Mesothelial cell of epicardium (in vitro differentiated cells): ENCODE measurements at places on chromosomes 11 and 22.

GRCh38 chr11:19617696-19618523 is 94.7 kb upstream of the NAV2 start:
- no peak for DNase-seq

GRCh38 chr11:2420502-2421225 is 20.1 kb downstream of the TSSC4 start:
- peak; percentile 83 for DNase-seq

DNA sequence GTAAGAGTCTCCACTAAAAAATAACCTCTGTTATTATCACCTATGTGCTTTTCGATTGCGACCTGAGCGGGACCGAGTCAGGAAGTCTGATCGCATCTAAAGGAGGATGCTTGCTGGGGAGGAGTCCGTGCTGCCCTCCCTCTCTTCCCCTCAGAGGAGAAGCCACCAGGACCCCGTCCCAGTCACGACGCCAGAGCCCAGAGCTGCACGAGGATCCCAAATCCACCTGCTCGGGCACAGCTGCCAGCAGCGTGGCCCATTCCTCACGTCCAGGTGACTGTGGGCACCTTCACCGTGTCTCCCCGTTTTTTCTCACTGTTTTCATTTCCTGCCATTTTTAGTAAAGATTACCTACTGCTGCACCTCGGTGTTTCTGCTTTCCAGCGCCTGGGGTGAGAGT is 390.3 kb downstream of the BRD1 start:
- DNase-seq, result no peak

DNA sequence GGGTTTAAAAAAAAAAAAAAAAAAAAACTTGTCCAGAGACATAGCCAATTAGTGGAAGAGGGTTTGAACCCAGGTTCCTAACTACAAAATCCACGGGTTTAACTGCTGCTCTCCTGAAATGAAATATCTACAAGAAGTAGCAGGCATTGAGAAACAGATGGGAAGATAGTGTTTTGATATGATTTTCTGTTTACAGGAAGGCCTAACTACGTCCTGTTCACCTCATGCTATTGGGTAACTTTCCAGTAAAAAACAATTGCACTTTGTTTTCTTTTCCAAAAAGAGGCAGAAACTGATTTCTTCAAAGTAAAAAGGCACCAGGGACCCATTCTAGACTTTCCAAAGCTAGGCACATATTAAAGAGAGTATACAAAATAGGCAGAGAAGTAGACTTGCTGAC is 5.9 kb upstream of the C11orf91 start:
- no peak for DNase-seq

DNA sequence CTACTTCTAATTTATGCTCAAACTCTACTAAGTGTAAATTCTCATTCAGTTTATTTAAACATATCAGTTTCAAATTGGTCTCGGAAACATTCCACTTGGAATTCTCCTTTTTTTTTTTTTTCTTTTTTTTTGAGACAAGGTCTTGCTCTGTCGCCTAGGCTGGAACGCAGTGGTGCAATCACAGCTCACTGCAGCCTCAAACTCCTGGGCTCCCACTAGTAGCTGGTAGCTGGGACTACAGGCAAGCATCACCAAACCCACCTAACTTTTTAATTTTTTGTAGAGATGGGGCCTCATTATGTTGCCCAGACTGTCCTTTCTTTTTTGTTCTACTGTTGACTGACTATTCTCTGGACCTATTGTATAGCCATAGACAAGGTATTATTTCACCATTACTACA is 33.3 kb upstream of the CCDC81 start:
- DNase-seq, result no peak

- no peak for DNase-seq
Measured at GRCh38 chr11:86910592-86910991, 44.6 kb downstream of the FZD4 start.

- DNase-seq, result no peak
Measured at GRCh38 chr11:58796333-58796732, 48.2 kb downstream of the GLYATL2 start.

DNA sequence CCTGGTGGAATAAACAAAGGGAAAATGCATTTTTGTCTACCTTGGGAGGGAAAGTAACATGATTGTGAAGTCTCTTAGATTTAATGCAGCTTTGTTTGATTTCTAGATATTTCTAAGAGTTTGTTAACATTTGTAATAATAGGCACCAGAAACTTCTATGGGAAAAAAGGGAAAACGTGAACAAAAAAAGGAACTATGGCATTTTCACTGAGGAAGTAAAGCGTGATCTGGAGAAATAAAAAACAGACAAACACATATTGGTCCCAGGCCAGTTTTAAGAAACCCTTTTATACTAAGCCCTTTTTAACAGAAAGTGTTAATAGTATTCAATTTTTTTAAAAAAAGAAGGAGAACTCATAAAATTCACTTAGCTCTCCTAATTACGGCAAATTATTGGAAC is 6.9 kb upstream of the MS4A7 start:
- no peak for DNase-seq

- DNase-seq, result no peak
Measured at GRCh38 chr22:32475468-32476010, 928 bp downstream of the FBXO7 start.

DNA sequence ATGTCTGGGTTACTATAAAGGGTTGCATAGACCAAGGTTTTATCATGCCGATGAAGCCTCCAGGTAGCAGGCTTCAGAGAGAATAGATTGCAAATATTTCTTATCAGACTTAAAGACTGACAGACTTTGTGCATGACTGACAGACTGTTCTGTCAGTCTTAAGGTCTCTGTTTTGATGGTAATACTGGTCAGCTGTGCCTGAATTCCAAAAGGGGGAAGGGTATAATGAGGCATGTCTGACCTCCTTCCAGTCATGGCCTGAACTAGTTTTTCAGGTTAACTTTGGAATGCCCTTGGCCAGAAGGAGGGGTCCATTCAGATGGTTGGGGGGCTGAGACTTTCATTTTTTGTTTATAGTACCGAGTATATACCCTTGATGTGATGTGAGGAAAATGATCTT is 4.7 kb upstream of the KCTD14 start:
- DNase-seq, result no peak

DNA sequence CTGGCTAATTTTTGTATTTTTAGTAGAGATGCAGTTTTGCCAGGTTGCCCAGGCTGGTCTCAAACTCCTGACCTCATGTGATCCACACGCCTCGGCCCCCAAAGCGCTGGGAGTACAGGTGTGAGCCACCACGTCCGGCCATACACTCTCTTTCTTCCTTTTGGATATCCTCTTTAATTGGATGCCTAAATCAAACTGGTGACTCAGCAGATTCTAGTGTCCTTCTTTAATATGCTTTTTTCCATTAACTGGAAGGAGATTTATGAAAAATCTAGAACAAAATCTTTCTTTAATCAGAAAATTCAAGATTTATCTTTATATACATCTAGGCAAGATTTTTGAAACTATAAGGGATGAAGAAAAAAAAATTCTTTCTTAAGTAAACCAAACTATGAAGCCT is 969.3 kb upstream of the CCDC90B start:
- DNase-seq, result no peak

DNA sequence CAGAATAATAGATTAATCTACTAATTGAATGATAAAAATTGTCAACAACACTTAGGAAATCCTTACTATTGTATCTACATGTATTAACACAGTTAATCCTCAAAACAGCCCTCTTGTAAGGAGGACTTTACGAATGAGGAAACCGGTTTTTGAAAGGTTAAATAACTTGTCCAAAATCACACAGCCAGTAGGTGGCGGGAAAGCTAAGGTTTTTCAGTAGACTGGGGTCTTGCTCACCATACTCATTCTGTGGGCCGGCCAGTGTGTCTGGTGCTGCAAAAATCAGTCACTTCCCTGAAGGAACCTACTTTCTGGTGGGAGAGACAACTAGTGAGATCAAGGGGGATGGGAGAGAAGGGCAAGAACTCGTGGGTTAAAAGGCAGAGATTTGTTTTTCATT is 3.8 kb downstream of the DCPS start:
- no peak for DNase-seq

DNA sequence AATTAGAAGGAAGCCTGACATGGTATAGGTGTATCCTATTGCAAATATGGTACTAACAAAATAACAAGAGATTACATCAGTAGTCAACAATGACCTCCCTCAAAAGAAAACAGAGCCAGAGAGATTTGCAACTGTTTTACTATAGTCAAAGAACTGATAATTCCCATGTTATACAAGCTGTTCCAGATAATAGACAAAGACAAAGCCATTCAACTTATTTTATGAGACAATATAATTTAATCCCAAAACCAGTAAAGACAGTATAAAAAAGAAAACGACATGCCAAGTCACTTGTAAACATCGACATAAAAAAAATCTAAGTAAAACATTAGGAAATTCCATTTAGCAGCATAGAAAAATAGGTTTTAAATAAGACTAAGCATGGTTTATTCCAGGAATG is 65.2 kb downstream of the PIWIL4 start:
- DNase-seq, result no peak

DNA sequence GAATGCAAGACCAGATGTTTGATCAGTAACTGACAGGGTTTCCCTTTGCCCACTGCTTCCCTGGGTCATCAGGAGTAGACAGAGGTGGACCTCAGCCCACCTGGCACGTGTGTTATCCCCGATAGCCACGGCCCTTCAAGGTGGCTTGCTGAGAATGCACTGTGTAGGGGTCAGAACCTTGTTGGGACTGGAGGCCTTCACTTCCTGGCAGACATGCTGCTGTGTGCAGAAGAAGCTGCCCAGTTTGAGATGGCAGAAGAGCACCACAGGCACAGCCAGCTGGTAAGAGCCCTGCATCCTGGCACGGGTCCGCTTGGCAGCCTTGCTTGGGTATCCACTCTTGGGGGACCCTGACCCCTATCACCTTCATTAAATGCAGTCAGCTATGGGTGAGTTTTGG is 81.8 kb downstream of the SFI1 start:
- DNase-seq, result no peak

- no peak for DNase-seq
Measured at GRCh38 chr11:93929407-93929806, 79.0 kb upstream of the VSTM5 start.

DNA sequence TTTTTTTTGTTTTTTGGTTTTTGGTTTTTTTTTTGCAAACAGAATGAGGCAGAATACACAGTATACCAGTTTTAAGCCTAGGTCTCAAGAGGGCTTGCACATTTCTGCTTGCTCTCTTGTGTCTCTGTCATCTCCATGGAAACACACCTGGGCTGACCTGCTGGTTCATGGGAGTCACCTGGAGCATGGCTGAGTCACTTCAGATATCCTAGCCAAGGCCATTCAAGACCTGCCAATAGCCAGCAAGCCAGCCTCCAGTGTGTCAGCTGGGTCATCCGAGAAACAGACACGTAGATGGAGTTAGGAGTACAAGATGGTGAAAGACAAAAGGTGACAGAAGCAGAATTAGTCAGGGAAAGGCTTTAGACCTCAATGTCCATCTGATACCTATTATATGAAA is 124.2 kb upstream of the SEZ6L start:
- no peak for DNase-seq

- no peak for DNase-seq
Measured at GRCh38 chr11:94884376-94884775, 89.0 kb downstream of the CWC15 start.
